ENCODE measurements at places on chromosomes 16 and 17.

DNA sequence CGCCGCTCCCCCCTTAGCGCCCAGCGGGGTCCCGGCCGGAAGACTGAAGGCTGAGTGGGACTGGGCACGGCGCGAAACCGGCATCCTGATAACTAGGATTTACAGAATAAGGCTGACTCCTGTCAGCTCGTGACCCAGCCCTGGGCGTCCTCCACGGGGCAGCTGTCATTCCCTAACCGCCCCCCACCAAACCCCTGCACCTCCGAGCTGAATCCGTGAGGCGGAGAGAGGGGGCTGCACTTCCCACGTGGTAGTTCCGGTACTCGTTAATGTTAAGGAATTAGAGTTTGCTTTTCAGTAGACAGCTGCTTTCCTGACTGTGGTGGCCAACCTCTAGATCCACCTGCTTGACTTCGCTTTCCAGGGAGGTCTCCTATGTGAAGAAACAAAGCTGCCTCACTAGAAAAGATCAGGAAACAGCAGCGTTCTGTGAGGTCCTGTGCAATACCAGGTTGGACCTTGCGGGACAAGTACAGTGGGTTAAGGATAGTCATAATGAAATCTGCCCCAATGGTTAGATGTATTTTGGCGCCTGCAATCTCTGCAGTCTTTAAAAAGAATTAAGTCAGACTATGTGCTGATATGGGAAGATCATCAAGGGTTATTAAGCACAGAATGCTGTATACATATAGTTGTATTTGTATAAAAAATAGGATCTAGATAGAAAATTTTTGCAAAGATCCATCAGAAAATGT is 1.1 kb upstream of the WBP2 start:
- no peak for DNase-seq

DNA sequence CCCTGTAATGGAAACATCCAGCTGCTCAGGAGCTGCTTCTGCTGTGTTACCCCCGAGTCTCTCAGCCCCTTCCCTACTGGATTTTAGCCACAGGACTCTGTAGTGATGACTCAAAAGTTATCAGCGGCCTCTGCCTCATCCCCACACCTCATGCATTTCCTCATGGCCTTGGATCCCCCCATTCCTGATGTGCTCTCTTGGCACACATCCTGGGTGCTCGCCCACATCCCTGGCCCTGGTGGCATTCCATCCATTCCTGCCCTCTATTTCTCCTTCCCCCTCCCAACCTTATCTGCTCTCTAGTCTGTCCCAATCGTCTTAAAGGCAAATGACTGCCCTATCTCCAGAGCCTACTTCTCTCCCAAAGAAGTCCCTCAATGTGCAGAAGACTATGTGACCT is 24.6 kb downstream of the MARF1 start:
- no peak for DNase-seq

- DNase-seq: no peak
These were observed 56.3 kb downstream of the SLFN5 start for GRCh38 chr17:35299135-35299534.

- no peak for DNase-seq
These were observed 2.6 kb upstream of the KRTAP9-2 start for GRCh38 chr17:41223821-41224220.

DNA sequence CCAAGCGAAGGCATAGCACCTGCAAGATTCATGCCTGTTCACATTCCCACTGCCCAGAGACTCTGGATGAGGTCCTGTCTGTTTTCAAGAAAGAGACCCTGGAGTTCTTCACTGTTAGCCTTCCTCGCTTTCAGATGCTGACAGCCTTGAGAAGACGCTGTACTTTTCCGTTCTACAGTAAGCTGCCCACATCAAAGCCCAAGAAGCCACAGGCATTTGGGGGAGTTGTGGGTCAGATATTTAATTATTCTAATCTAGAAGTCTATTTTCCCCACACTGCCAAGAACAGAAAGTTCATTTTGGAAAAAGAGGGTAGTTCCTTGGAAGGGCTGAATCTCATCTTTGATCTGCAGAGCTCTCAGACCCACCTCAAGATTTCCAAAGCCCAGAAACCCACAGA is 127.9 kb downstream of the AXIN2 start:
- DNase-seq: no peak

DNA sequence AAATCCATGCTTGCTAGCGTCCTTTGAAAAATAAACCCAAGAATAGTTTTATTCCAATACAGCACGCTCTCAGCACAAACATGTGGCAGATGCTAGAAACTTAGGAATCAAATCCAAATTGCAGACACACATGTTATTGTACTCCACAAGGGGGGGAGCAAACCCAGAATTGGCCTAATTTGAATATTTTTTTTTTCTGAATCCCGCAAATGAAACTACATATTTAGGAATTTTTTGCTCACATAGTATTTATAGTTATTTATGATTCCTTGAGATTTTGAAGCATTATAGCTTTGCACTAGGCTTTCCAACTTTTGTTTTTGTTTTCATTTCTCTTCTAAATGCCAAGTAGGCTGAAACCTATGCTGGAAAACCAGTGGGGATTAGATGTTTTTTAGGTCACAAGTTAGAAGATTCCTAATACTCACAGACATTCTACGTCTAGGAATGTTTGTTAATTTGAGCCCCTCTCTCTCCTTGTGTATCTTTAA is 59.3 kb upstream of the CDH11 start:
- no peak for DNase-seq

DNA sequence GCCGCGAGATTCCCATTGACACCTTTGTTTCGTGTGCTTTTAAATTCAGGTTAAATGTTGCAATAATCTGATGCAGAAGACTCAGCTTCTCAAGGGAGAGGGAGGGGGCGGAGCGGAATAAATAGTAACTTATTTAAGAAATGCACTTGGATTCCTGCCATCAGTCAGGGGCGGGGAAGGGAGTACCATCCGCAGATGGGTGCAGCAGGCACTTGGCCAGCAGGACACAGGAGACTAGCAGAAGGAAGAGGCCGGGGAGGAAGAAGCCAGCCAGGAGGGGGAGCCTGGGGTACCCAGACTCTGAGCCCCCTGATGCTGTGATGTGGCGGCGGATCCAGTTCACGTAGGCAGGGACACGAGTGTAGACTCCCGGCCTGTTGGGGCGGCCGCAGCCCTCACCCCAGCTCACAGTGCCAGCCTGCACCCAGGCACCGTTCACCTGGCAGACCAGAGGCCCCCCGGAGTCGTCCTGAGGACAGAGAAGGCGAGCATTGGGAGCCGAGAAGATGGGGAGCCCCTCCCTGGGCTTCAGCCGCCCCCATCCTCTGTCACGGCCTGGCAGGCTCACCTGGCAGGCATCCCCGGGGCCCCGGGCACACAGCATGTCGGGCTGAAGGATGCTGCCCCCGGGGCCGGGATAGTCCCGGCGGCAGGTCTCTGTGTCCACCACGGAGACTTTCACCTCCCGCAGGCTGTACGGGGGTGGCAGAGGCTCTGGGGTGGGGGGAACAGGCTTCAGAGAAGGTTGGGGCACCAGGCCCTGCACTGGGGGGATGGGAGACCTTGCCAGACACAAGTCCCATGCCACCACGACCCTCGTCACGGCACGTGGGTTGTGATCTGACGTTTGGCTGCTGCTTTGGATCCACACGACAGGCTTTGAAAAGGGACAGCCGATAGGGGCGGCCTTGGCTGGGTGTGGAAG is 3.2 kb downstream of the TPSG1 start:
- no peak for DNase-seq

DNA sequence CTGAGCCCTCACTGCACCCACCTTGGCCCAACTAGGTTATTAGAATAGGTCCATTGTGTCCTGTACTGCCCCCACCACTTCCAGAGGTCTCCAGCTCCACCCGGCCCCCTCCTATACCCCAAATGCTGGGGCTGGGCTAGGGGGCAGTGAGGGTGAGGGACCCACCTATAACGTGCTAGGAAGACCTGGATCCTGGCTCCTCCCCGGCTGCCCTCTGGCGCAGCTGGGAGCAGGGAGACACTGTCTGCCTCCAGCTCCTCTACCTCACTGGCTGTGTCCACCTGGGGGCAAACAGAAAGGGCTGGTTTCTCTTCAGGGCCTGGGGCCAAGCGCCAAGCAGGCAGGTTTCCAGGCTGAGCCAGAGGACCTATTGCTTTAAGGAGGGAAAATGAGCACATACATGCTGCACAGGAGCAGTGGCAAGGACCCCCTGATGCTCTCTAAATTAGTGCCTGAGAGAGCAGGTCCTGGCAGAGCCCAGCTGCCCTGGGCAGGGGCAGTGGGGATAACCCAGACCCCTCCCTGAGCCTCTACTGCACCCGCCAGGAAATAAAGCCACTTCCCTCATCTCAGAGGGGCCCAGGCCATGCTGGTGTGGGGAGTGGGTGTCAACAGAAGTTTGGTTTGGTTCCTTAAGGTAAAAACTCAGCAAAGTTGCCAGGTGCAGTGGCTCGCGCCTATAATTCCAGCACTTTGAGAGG is 12.2 kb downstream of the TSPOAP1 start:
- no peak for DNase-seq

DNA sequence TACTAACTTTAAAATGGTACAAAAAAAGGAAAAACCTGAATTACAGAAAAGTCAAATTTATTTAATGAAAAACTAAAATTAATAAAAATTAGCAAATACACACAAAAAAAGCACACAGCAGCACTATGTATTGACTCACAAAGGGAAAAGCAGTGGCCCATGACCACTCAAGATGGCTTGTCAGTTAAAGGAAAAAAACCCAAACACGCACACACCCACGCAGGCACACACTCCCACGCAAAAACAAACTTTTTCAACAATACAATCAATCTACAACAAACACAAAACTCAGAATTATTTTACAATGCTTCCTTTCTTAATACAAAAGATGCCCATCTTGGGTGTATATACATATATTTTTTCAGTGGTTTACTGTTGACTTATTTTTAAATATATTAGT is 24.2 kb downstream of the SIAH1 start:
- no peak for DNase-seq

- DNase-seq: no peak
These were observed 34.8 kb downstream of the ZNF423 start for GRCh38 chr16:49821156-49821555.

DNA sequence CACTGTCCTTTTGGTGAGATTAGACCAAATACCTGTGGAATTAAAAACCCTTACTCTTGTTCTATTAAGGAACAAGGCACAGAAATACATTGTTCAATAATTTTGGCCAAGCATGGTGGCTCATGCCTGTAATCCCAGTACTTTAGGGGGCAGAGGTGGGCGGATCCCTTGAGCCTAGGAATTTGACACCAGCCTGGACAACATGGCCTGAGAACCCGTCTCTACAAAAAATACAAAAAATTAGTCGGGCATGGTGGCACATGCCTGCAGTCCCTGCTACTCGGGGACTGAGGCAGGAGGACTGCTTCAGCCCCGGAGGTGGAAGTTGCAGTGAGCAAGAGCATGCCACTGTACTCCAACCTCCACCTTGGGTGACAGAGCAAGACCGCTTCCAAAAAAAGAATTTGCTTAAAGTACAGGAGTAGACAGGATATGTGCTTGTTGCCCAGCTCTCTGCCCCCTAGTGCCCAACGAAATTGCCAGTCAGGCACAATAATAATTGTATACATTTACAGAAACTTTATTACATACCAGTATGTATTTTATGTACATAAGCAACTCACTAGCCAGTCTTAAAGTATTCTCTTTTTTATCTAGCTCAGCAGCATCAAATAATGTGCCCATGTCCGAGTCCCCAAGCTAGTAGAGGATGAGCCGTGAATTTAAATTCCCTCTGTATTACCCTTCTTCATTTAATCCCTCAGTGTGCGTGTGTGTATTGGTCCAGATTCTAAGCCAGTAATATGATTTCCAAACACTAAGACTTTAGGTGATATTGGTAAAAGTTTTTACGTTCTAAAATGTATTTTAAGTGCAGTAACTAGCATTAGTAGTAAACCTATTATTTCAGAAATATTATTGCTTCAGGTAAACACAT is 1.4 kb downstream of the THUMPD1 start:
- DNase-seq: no peak

- DNase-seq: no peak
These were observed 18.1 kb downstream of the SLC7A5 start for GRCh38 chr16:87851141-87851587.

DNA sequence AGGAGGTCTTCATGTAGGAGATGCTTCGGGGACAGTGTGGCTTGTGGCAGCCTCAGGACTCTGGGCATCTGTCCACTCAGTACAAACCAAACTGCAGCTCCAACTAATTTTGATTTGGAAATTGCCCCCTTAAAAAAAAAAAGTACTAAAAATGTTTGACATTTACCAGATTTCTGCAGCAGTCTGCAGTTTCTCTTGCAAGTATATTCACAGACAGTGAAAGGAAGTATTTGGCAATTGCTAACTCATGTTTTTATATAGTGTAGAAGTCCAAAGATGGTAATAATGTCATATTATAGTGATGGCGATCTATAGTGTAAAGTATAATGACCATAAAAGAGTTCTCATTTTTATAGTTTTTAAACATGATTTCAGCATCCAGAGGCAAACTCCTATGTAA is 218.6 kb downstream of the PRKCA start:
- no peak for DNase-seq

GRCh38 chr16:73347500-73348375 is 299.8 kb upstream of the ZFHX3 start:
- no peak for DNase-seq

DNA sequence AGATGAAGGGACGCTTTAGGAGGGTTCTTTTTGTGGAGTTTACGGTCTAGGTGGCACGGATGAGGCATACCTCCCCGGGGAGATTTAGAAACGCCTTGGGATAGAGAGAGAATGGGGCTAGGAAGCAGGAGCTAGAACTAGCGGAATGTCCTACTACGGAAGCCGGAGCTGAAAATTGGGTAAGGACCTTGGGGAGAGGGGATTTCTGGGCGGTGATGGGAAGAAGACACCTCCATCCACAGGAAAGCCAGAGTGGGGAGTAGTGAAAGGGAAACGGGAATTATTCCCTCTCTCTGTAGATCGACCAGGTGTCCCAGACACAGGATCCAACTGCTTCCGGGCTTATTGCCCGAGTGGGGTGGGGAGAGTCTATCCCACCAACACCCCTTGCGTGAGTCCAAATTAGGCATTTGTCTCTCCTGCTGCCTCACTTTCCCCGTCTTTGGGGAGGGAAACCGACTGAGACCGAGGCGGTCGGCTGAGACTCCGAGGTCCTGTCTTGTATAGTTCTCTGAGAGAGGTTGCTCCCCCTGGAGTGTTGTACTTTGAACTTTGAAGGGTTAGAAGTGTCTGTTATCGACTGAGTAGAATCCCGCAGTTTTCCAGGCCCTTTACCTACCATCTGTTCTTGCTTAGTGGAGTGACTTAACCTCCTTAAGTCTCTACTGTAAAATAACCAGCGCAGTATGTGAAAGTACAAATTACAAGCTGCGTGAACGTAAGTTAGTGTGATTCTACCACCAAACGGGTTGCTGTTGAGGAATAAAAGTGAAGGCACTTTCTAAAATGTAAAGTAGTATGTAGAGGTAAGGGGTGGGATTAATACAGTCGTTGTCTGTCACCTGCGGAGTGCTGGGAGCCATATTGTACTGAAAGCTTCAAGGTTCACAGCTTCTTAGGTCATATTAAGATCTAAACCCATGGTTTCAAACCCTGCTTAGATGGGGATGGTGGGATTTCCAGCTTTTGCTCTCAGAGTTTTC is 1.0 kb downstream of the RSPRY1 start:
- DNase-seq: no peak
